ENCODE measurements at places on chromosomes 11 and 22.

- DNase-seq: no peak
Observed at GRCh38 chr11:45661439-45662055, 3.9 kb downstream of the CHST1 start.

DNA sequence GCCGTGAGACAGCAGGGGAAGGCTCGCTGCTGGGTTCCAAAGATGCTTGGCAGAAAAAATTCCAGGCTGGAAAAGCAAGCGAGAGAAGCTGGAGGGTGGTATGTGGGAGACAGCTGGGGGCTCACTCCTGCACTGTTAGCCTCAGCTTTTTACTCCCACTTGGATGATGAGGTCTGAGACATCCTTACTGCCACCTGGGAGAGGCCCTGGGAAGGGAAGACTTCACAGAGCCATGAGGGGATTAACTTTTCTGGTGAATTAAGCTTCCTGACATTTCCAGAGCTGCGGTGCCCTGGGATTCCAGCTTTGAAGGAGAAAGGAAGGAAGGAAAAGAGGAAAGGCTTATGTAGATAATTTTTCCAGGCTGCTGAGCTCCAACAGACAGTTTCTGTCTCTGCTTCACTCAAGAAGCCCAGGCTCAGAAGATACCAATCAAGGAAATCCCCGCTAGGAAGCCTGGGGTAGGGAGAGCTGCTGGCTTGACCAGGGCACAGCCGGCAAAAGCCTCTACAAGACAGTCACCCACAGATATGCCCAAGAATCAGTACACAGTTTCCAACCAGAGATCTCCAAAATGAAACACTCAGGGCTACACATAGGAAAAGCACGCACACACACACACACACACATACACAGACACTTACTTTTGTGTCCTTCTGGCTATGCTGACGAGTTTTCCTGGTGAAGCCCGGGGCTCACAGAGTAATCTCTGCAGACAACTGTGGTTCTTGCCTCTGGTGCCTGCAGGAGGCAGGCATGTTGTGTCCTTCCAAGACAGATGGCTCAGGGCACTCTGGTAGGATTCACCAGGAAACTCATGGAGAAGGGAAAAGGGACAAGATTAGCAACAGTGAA is 907 bp downstream of the MCHR1 start:
- no peak for DNase-seq

- no peak for DNase-seq
Observed at GRCh38 chr11:120525261-120526171, 14.0 kb downstream of the GRIK4 start.

GRCh38 chr11:2914455-2915195 is 14.6 kb downstream of the PHLDA2 start:
- no peak for DNase-seq

- no peak for DNase-seq
Observed at GRCh38 chr11:85539740-85540139, 87.4 kb downstream of the DLG2 start.

DNA sequence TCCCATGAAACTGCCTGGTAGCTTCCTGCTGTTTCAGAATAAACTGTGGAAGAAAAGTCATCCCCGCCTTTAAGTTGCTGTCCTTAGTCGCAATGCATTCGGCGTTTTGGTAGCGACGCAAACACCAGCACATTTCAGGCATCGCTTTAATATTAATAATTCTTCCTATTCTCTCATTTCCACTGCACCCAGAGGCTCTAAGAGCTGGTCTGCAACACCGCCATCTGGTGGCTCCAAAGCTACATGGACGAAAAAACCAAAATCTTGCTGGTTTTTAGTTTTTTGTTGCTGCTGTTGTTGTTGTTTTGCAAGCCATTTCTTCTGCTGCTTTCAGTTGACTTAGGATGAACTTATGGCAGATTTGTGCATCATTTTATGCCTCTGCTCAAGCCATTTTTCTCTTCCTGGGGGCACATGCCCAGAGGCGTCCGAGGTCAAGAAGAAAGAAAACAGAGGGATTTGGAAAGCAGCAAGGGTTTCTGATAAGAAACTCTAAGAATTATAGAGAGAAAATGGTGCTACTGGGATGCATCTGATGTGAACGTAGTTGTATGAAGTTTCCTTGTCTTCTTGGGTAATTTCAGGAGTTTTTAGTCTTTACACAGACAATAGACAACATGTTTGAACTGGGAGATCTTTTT is 345.4 kb upstream of the KIRREL3 start:
- no peak for DNase-seq

DNA sequence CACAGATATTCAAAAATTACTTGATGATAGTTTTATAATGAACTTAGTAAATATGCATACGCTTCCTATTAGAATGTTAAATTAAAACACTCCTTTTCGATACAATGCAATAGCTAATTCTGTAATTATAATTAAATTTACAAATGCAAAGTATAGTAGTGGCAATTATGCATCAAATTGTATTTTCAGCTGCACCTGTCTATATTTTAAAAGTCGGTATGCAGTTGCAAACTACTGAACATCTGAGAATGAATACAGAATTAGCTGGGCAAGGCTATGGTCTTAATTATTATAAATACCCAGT is 110.4 kb upstream of the ARHGAP42 start:
- DNase-seq: no peak

DNA sequence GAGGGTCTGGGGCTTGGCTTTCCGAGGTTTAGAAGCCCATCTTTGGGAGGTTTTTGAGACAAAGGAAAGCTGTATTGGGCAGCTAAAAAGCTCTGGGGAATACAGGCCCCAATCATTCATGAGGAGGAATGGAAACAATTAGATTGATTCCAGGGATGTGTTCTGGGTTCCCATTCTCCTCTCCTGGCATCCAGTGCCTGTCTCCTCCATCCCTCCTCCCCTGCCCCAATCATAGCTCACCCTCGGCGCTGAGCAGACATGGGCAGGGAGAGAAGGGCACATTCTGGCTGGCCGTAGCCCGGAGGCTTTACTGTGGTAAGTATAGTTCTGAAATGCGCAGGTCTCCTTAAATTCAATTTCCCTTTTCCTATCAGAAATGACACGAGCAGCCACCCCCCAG is 42.4 kb downstream of the ABTB2 start:
- DNase-seq: no peak

DNA sequence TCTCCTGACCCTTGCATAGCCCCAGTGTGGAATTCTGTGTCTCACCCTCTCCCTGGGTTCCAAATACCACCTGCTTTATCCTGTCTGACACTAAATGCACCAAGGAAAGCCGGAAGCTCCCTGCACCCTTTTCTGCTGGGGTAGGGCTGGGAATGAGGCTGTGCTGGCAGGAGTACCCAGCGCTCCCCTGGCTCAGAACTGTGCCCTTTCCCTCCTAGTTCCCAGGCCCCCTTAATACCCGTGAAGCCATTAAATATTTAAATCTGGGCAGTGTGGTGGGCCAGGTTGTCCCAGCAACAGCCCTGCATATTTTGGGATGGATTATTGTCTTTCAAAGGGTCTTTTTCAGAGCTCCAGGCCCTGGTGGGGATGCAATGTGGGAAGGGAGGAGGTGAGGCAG is 63.0 kb downstream of the TP53I11 start:
- no peak for DNase-seq

- DNase-seq: no peak
Observed at GRCh38 chr11:43649501-43649900, 31.0 kb upstream of the HSD17B12 start.

DNA sequence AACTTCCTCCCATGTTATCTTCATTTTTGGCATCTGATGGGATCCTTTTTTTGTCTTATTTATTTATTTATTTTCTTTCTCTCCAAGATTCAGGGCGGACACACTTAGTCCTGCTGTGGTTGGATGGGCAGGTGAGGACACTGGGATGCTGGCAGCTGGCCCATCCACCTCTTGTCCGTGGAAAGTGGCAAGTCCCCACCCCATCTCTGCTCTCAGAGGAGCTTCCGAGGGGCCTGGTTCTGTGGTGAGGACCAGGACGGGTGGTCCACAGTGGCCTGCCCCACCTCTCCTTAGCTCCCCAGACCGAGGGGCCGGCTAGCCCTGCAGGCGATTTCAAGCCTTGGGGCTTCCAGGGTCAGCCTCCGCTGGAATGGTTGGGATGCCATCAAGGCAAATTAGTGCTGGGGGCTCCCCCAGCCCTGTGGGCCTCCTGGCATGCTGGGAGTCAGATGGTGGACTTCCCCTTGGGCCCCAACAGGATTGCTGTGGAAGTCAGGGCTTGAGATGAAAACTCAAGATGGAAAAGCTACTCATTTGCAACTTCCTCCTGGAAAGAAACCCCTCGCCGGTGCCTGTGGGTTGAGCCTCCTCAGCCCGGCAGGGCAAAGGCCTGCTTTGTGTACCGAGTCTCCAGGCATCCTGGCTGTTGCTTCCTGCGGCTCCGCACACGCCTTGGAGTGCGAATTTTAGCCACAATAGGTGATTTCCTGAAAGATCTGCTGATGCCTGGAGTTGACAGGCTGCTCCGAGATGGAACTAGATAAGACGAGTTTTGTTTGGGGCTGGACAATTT is 31.2 kb upstream of the LINC01488 start:
- DNase-seq: no peak

- no peak for DNase-seq
Observed at GRCh38 chr11:19874266-19874665, 161.6 kb downstream of the NAV2 start.

- no peak for DNase-seq
Observed at GRCh38 chr11:76859708-76860227, 950 bp upstream of the ACER3 start.

GRCh38 chr11:16924826-16925560 is 89.2 kb downstream of the PLEKHA7 start:
- DNase-seq: no peak

DNA sequence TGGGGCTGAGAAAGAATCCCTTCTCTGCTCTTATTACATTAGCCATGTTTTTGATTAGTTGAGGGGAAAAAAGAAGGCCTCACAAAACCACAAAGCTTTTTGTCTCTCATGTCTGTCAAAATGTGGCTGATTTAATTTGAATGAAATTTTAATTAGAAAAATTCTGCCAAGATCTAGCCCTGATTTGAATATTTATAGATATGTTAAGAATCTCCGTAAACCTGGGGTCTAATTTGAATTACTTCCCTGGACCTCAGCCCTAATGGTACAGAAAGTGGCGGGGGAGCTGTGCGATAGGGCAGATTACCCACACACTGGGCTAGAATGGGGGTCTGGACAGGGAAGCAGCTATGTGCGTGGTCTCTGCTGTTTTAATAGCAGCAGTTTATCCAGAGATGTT is 141.3 kb upstream of the TTC12 start:
- DNase-seq: no peak

DNA sequence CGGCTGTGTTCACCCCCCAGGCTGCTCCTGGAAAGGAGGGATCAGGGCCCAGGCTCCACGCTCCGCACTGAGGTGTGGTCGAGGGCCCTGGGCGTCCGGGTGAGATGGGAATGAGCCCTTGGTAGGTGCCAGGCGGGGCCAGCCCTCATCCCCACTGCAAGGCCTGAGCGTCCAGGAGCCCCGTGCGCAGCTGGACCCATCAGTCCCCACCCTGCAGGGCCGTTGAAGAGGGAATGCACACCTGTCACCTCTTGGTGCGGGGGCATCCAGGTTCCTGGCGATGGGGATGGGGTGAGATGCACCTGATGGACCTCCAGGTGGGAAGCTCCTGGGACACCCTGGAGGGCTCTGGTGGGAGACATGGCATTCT is 72.2 kb downstream of the KCNQ1 start:
- no peak for DNase-seq

GRCh38 chr11:69864686-69865661 is 45.8 kb upstream of the FGF3 start:
- no peak for DNase-seq

GRCh38 chr22:37186228-37186996 is 1.6 kb downstream of the C1QTNF6 start:
- DNase-seq: no peak

DNA sequence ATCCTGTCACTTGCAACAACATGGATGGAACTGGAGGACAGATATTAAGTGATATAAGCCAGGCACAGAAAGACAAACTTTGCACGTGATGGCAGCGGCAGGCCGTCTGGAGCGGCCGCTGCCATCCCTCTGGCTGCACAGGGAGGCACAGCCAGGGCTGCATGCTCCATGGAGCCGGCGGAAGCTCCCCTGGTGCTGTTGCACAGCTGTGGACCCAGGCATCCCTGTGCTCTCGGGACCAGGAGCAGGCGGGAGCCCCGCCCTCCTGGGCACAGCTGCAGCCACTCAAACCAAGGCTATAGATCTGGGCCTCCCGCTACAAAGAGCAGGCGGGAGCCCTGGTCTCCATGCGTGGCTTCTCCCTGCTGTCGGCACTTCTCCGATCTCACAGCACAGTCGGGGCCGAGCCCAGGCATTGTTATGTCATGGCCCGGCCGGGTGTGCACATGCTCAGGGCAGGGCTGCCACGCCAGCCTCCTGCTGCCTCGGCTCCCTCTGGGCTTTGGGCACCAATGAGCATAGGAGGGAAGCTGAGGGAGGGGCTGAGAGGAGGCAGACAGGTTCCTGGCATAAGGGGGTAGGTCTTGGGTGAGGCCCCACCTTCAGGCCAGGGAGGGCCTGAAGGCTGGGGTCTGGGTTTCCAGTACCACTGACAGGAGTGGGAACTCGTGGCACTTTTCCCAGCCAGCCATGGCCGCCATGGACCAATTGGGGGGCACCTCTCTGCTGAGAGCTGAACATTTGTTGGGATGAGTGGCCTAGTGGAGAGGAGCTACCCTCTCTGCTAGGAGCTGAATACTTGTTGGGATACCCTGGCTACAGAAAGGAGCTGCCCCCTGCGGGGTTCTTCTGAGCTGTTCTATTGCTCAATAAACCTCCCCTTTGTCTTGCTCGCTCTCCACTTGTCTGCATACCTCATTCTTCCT is 16.7 kb downstream of the RRP8 start:
- no peak for DNase-seq

DNA sequence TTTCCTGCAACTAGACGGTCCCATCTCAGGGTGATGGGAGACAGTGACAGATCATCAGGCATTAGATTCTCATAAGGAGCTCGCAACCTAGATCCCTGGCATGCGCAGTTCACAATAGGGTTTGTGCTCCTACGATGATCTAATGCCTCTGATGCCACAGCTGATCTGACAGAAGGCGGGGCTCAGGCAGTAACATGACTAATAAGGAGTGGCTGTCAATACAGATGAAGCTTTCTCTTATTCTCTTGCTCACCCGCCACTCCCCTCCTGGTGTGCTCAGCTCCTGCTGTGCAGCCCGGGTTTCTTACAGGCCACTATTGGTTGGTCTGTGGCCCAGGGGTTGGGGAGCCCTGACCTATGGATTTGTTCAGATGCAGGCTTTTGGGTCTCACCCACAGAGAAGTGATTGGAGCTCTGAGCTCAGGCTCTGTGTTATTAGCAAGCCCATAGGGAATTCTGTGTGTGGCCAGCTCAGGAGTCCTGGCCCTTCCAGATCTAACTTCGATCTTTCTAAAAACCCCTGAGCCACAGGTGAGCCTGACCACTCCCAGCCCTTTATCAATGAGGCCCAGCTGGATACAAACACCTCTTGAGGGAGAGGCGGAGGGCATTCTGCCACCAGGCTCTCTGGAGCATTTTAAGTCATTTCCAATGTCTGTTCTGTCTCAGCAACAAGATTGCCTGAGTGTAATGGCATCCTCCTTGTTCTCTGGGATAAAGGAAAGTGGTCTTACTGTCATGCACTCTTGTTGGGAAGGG is 351.8 kb downstream of the BUD13 start:
- no peak for DNase-seq

Measured in cerebellar nuclear complex (tissue), 1 donor.